Activated CD4-positive, alpha-beta T cell treated with anti-CD3 and anti-CD28 coated beads, Interleukin-2, amount 50 U/mL, for 48 hours (primary cell): ENCODE measurements at places on chromosomes 16 and 17.

GRCh38 chr16:578870-579405 is 9.2 kb downstream of the PIGQ start:
- peak; percentile 74 for DNase-seq

GRCh38 chr17:16911141-16911937 is 60.6 kb downstream of the TNFRSF13B start:
- DNase-seq, result peak; percentile 0

- DNase-seq, result no peak
Observed at GRCh38 chr17:48587276-48588073, 2.6 kb downstream of the HOXB3 start.

GRCh38 chr16:78584213-78584860 is 484.9 kb downstream of the WWOX start:
- no peak for DNase-seq

GRCh38 chr16:77794586-77794985 is 6.2 kb downstream of the VAT1L start:
- DNase-seq, result no peak

- DNase-seq, result peak; percentile 17
Observed at GRCh38 chr17:82963104-82963950, 116.1 kb upstream of the METRNL start.

- peak; percentile 36 for DNase-seq
Observed at GRCh38 chr16:87828071-87828906, 41.0 kb downstream of the SLC7A5 start.

- DNase-seq, result no peak
Observed at GRCh38 chr16:1982013-1982433, 754 bp upstream of the NOXO1 start.

GRCh38 chr17:79733692-79734070 is 2.9 kb downstream of the ENPP7 start:
- DNase-seq, result no peak

GRCh38 chr17:688100-688989 is 26.3 kb downstream of the VPS53 start:
- DNase-seq, result no peak

DNA sequence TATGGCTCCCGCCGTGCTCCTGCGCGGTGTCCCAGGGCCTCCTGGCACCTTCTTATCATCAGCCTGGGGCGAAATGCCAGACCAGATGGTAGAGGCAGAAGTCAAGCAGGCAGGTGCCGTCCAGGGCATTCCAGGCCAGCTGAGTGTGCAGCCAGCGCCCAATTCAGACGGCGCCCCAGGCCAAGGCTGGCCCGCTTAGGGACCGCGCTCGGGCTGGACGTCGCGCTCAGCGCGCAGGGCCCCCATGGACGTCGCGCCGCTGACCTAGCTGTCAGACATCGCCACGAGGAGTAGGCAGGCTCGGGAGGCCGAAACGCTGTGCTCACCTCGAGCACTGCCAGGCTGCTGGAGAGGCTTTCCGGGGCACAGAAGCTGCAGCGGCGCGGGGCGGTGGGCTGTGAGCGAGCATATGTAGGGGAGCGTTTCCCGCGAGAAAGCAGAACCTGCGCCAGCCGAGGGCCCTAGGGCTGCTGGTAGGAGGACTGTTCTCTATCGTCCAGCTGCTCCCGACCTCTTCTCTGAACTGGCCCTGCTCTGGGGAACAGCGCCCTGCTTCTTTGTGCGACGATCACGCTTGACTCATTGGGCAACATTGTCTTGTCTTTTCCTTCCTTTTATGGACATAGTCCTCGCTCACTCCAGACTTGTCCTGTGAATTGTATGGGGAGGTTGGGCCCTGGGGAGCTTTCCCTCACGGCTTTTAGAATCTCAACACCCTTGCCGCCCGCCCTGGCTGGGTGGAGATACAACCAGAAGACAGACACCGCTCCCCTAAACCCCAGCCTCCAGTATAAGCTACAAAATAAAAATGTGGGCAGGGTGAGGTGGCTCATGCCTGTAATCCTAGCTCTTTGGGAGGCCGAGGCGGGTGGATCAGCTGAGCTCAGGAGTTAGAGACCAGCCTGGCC is 8.4 kb upstream of the CA4 start:
- DNase-seq, result no peak

DNA sequence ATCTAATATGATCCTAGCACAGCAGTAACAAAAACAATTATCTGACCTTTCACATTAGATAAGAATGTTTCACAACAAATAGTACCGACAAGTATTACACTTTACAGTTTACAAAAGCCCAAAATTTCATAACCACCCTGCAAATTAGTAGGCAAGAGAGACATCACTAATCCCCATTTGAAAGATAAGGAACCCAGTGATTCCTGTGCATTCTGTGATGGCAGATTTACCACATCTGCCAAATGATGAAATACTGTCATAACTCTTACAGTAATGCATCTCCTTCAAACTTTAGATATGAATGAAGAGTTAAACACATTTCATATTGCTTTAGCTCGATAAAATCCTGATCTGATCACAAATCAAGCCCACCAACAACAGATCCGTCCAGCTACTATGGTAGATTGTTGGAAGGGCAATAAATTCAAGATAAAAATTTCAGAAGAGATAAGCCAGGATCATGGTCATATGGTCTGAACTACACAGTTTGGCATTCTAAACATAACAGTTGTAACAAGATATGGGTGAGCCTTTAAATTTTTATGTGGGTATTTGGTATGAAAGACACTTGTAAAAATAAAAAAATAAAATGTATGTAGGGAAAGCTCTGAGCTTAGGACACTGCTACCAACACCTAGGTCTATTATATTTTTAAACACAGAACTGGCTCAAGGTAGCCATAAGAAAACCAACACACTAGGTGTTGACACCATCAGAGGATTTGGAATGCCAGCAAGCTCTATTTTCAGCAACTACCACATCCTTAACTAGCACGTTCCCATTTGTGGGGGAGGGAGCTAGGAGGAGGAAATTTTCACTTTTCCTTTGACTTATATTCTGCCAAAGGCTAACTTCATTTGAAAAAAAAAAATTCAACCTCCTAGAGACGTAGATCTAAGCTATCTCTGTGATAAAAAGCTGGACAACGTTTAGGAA is 9.3 kb downstream of the YWHAE start:
- DNase-seq, result no peak

DNA sequence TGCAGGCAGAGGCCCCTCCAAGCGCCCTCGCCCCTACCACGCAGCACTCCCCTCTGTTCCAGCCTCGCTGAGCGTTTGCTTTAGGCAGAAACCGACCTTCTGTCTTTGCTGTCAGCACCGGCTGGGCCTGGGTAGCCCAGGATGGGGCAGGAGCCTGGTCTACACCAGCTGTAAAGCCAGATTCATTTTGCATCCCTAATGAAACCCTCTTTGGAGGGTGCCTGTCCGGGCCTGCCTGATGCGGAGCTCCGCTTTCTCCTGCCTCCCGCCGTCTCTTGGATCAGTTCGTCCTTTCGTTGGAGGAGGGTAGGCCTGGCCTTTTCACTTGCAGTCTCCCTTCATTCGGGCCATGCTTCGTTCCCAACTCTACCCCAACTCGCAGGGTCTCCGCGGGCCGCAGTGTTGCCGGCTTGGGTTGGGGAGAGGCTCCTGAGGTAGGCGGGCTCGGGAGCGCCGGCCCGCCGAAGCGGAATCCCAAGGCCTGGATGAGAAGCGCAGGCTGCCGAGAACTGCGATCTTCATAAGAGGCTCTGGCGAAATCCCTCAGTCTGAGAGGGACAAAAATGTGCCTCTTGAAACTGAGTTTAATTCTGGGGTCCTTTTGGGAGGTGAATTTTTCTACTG is 4.8 kb upstream of the HOXB8 start:
- no peak for DNase-seq

DNA sequence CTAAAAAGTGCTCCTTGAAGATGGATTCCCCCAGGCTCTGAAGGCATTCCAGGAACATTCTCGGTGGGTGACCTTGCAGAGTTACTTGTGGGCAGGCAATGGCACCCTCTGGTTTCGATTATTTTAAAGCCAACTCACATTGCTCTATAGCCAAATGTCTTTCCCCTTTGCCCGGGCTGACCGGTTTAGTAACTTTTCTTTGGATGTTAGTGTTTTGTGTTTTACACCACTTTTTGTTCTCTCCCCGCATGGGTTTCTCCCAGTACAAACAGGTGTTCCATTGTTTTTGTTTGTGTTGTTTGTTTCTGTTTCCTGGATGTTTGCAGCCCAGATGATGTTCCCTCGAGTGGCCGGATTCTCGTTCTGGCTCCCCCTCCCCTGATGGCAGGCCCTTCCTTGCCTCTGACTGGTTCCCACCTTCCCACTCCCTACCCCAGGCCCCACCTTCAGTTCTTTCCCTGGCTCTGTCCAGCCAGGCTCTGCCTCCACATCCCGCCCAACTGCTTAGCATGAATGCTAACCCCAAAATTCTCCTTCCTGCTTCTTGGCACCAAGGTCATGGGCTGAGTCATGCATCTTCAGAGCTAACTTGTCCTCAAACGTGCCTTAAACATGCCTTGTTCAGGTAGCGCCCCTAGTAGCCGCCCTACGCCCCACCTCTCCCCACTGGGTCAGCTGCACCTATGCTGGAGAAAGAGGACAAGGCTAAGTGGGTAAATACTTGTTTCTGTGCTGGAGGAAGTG is 40.6 kb downstream of the ELAC2 start:
- no peak for DNase-seq

DNA sequence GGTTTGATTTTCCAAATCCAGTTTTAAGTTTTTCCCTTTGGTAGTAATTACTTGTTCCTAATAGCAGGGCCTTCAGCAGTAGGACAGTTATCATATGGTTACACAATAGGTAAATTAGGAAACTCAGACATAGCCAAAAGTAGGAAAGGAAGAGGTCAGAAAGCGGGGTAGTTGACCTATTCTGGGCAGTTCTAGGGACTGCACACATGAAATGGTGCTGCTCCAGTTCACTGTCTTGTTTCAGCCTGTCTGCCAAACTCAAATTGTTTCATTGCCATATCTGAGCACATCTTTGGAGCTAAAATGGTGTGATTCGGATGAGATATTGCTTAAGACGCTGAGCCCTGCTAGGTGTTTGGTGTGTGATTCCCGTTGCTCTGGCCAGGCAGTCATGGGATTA is 56.7 kb downstream of the TANGO6 start:
- DNase-seq, result no peak

- DNase-seq, result no peak
Observed at GRCh38 chr17:48392857-48393256, 37.2 kb downstream of the SKAP1 start.

GRCh38 chr17:65900216-65900615 is 291.7 kb downstream of the CEP112 start:
- DNase-seq, result no peak

DNA sequence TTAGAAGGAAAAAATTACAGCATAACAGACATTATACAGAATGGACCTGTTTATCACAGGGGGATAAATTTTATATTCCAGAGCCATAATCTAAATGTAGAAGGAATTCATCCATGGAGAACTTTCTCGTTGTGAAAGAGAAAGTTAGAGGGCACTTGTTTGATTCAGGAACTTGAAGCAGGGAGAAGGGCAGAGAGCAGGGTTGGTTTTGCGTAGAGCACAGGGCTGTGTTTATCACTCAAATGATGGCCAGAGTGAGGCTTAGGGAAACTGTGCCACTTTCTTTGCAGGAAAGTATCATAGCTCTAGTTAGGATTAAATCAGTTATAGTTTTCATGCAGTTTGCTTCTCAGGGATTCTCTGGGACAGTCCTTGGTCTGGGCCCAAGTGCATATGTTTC is 29.1 kb upstream of the MED13 start:
- no peak for DNase-seq

DNA sequence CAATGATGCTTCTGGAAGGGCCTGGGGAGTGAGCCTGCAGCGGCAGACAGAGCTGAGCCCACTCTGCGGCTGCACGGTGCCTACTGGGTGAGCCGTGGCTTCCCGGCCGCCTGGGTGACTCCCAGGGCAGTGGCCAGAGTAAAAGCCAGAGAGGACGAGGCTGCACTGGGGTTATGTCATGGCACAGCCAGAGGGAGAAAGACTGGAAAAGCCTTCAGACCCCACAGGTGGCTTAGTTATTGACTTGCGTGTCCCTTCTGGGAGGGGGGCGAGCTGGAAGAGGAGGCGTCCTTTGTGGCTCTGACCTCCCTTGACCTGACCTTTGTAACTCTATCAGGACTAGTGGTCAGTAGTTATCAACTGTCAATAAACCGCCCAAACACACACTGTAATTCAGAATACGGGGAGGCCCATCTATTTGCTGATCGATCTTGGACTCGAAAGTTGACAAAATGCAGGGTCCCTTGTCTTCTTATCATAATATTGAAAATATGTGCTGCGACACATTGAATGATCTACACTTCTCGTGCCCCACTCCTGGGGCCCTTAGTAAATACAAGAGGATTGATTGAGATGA is 385.9 kb upstream of the ZFHX3 start:
- DNase-seq, result no peak

GRCh38 chr17:48621410-48622392 is 4.5 kb downstream of the HOXB9 start:
- DNase-seq, result no peak

DNA sequence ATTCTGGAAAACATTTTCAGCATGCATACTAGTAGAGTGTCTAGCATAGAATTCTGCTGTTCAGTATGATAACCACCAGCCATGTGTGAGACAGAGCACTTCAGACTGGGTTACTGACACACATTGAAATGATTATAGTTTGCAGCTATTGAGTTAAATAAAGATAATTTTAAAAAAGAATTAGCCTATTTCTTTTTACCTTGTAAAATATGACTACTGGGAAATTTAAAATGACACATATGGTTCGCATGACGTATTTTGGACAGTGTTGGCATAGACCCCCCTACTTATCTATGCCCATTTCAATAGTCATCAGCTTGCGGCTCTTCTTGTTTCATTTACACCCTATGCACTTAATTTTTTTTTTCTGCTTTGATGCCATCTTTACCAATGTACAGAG is 4.7 kb upstream of the SDK2 start:
- DNase-seq, result no peak

- DNase-seq, result peak; percentile 94
Observed at GRCh38 chr16:29029168-29029994, 44.5 kb downstream of the LAT start.

- DNase-seq, result no peak
Observed at GRCh38 chr17:46009681-46010596, 10.9 kb downstream of the STH start.

- peak; percentile 68 for DNase-seq
Observed at GRCh38 chr17:74288785-74289184, 14.8 kb downstream of the DNAI2 start.

DNA sequence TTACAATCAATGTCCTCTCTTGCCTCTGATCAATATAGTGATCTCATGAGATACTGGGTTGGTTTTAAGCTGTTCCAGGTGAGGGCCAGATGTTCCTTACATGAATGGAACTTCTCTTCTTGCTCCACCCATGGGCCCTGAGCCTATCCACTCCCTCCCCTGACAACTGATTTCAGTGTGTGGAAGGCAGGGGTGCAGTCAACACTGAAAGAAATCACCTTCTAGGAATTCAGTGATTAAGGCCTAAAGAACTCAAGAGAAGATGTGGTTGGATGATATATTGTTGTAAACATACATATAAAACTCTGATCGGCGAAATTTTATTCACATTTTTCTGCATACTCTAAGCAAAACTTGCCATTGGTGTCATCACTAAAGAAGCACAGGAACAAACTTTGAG is 6.7 kb upstream of the GOSR2 start:
- DNase-seq, result no peak
